ENCODE measurements at places on chromosomes 4 and X. TPM values are rescaled to one million over a fixed set of nuclear protein-coding genes. Genes with fewer than 3 reads are reported as not detected.

CT45A5 gene
- not detected for total RNA-seq

ANXA3 gene
- total RNA-seq, result 71.2 TPM

CCDC120 gene
- total RNA-seq, result 2.6 TPM

KLHL13 gene
- total RNA-seq, result 17.3 TPM

ENPEP gene
- 2.8 TPM for total RNA-seq

CLDN22 gene
- total RNA-seq, result 0.31 TPM

DACH2 gene
- not detected for total RNA-seq

ELF4 gene
- total RNA-seq, result 1.4 TPM

SLC4A4 gene
- total RNA-seq, result not detected

CEP44 gene
- 20.0 TPM for total RNA-seq

C4orf36 gene
- total RNA-seq, result 0.81 TPM

USP26 gene
- total RNA-seq, result 0.29 TPM

HPGDS gene
- total RNA-seq, result 0.41 TPM
